ENCODE measurements at places on chromosomes 4 and X.

- no peak for DNase-seq
Observed at GRCh38 chr4:43855283-43855682, 593.3 kb downstream of the KCTD8 start.

DNA sequence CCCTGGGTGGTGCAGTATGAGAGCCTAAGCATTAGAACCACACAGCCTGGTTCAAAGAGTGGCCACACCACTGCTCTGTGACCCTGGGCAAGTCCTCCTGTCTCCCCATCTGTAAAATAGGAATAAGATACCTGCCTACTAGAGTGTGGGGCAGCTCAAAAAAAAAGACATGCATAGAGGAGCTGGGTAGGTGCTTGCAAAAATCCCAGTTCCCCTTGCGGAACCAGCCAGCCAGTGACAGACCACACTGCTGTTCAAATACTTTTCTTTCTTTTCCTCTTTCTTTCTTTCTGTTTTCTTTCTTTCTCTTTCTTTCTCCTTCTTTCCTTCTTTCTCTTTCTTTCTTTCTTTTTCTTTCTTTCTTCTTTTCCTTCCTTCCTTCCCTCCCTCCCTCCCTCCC, 63.0 kb upstream of the TRIM2 start:
- no peak for DNase-seq

DNA sequence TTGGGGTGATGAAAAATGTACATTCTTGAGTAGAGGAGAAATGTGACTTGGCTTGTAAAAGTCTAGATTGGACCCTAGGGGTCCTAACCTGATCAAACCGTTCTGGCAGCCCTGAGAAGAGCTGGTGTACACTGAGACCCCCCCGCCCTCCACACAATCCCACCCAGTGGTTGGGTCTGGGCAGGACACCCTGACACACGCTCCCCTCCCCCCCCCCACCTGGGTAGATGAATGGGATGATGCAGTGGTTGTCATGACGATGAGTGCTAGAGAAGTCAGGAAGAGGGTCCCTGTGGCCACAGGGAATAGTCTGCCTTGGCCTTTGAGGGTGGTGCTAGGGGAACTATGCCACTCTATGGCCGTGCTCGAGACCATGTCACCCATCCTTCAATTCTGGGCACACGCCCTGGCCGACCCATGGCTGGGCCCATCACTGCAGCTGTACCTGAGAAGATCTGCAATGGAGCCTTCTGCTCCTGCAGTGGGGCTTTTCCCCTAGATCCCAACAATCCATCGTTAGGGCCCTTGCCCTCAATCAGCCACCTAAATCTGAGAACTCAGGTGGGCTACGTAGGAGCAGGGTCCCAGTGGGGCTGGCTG, 4.4 kb downstream of the CDK16 start:
- DNase-seq = no peak

DNA sequence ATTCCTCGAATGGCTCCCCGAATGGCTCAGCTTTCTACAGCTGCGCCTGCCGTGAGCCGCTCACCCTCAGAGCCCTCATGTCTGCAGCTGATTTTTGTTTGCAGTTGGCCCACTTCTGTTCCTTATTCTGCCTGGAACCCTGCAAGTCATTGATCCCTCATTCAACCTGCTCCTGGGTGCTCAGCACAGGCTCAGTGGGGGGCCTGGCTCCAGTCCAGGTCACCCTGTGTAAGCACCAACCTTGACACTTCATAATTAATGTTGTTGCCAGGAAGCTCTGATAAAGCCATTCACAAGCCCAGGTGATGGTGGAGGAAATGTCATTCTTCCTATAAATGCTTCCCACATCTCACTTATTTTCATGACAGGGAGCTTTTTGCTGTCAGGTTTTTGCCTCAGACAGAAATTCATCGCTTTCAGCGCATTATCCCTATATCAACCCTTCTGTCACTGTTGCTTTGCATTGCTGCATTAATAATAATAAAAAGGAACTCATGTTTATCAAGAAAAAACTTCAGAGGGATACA, 85.7 kb downstream of the F11 start:
- DNase-seq = no peak

GRCh38 chr4:109211671-109212070, 90.8 kb downstream of the COL25A1 start:
- DNase-seq = no peak

DNA sequence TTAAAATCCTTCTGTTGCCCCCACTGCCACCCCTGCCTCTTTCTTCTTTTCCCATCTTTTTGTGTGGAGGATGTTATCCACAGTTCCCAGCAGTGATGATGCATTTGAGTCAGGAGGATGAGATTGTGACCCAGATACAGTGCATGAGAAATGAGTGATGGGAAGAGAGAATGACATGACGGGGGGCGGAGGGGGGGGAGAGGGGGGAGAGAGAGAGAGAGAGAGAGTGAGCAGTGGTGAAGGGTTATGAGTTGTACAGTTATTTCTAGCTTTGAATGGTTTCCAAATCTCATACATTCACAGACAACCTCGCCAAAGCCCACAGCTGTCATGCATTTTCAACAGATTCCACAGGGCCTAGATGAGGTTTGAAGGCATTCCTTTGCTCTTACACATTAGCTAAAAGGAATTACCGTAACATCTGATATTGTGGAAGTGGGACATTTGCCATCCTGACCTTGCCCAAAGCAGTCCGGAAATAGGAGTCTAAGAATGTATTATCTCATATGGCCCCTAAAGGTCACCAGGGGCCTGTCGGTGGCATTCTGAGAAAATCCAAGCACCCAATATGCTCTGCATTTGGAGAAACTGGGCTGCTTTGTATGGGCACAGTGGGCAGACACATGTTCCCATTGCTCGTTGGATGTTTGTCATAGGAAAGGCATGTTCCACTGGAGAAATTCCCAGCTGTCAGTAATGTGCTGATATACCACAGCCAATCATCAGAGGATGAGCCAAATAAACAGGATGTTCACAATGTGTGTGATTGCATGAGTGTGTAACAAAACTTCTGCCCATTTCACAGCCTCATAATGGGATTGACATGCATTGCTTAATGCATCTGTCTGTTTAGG, 435.8 kb downstream of the SPRY1 start:
- no peak for DNase-seq

- DNase-seq = no peak
Observed at GRCh38 chr4:158007566-158007965, 165.3 kb downstream of the GASK1B start.

GRCh38 chr4:156635051-156635450, 336.5 kb downstream of the PDGFC start:
- DNase-seq = no peak

DNA sequence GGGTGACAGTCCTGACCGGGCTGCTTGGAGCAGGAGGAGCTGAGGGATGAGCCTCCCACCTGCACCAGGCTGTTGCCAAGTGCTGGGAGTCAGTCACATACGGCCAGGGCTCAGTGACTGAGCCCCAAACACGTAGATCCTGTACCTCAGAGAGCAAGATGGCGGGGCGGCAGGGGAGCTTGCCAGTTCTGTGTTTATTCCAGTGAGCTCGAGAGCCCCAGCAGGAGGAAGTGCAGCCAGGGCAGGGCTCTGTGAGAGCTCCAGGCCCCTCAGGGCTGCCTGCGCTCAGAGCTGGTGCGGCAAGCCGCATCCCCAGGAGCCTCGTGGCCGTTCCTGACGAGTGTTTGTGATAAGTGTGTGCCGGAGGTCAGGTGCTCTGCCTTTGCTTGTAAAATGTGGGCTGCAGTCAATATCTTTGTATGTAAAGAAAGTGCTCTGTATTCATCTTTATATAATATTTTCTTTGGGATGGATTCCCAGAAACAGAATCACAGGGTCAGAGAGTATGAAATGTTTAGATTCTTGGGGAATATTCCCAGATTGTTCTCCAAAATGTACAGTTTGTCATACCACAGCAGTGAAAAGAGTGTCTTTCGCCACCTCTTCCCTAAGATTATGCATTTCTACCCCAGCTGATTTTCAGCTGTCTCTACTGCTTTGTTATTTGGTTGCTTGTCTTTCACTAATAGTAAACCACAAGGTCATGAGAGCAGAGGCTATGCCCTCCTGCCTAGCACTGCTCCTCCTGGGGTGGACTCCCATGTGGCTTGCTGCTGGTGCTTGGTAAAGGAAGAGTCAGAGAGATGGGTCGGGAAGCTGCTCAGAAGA, 50.3 kb downstream of the NELFA start:
- DNase-seq = no peak

- DNase-seq = no peak
Observed at GRCh38 chrX:147602176-147602696, 309.5 kb upstream of the FMR1 start.

- DNase-seq = no peak
Observed at GRCh38 chr4:119962631-119963030, 104.0 kb downstream of the MAD2L1 start.

DNA sequence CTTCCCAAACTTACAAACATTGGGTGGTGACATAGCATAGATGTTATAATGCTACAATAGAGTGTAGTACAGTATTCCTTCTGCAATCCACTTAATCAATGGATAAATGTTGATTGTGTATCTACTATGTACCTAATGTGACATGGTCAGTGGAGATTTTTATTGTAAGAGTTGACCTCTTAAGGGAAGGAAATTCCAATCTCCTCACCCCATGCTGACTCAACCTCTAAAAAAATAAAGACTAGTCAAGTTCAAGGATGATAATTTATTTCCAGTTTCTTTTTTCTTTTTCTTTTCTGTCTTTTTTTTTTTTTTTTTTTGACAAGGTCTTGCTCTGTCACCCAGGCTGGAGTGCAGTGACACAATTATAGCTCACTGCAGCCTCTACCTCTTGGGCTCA, 206.5 kb upstream of the STS start:
- DNase-seq = no peak

DNA sequence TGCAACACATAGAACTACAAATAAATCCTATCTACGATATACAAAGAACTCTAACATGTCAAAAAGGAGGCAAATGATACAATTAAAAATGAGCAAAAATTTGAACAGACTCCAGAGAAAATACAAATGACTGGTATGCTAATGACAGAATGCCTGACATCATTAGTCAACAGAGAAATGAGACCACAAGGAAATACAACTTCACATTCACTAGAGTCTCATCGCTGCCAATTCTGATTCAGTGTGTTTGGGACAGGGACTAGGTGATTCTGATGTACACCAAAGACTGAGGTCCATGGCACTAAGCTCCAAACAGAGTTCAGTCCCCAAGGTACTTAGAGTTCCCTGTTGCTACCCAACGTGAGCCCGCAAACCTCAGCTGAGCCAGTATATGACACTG, 23.4 kb downstream of the SLC2A9 start:
- no peak for DNase-seq

- no peak for DNase-seq
Observed at GRCh38 chr4:149823769-149824221, 8.2 kb upstream of the IQCM start.

GRCh38 chr4:1743975-1744374, 22.7 kb downstream of the TACC3 start:
- no peak for DNase-seq

GRCh38 chr4:165506849-165507248, 128.0 kb downstream of the CPE start:
- no peak for DNase-seq

All from SK-N-MC (cell line).